ENCODE measurements at places on chromosomes 6 and 20.

DNA sequence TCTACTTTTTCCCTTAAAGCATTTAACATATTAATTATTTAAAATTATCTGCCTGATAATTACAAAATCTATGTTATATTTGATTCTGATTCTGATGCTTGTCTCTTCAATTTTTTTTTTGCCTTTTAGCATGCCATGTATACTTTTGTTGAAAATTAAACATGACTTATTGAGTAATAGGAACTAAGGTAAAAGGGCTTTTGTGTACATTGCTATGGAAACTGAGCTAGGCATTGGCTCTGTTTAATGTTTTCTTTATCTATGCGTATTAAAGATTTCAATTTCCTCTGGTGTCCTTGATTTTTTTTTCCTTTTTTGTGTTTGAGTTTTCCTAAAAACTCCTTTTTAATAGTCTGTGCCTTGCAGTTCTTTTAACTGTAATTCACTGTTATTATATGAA, 805.2 kb downstream of the DHX35 start:
- no peak for DNase-seq

GRCh38 chr6:57303931-57304681, 13.3 kb upstream of the PRIM2 start:
- no peak for DNase-seq

DNA sequence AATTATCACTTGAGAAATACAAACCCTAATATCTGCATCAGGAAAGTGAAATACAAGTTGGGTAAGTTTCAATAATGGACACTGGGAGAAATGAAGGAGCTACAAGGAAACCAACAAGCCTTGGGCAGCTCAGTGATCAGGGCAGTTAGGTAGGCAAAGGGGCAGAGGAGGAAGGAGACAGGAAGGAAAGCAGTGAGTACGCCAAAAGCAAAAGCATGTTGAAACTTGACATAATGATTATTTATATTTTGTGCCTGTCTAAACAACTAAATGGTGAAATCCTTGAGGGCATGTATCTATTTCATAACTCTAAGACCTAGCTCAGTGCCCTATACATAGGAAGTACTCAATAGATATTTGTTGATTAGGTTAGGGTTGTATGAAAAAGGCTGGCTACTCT, 23.3 kb downstream of the PXT1 start:
- DNase-seq = no peak

GRCh38 chr6:127222418-127222817, 44.2 kb upstream of the RNF146 start:
- DNase-seq = no peak

DNA sequence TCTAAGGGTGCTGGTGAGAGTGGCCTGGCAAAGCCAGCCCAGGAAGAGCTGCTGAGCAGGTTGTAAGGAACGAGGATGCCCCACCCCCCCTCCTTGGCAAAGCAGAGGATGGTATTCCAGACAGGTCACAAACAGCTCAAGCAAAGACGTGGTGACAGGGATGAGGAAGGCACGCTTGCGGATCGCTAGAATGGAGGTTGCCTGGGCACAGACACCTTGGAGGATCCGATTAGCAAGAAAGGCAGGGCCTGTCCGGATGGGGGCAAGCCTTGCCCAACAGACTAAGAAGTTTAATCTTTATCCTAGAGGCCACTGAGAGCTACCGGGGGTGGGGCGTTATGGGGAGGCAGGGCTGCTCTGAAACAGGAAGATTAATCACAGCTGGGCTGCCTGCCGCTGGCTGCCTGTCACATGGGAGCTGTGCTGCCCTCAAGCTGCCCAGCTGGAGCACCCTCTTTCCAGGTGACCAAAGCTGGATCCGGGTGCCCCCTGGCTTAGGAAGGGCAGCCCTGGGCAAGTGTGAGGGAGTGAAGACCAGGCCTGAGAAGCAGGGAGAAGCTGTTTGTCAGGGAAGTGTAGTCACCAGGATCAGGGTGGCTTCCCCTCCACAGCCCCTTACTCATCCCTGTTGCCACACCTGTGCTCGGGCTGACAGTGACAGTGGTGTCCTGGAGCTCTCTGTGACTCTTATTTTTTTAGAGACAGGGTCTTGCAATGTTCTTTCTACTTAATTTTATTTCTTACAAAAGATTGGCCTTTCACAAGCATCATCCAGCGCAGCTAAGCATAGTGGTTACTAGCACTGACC, 9.1 kb upstream of the MAPK13 start:
- DNase-seq = no peak

DNA sequence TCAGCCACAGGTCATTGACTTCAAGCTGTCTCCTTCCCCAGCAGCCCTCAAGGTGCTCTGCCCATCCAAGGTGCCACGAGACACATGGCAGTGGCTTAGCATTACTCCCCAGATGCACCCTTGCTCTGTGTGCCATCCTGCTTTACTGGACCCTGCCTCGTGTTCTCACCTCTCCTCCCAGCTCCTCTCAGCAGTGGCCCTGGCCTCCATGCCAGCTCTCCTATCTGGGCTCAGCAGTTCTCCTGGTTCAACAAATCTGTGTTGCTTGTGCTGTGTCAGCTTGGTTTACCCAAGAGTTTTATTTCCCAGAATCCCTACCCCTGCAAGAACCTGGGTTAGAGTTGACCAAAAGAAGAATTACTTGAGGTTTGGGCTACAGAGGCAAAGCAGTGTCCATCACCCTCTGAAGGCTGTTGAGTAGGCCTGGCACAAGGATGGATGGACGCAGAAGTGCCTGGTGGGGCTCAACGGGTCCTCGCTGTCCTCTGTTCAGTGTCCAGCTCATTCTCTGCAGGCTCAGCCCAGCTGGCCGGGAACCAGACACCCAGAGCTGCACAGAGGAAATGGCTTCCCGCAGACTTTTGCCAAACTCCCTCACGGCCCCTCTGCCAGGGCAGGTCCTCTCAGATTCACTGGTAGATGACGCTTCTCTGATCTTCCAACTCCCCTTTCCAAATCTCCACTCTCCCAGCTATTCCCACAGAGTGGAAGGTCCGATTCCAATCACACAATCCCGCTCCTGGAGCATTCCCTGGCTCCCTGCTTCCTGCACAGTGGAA, 82.6 kb downstream of the FOXA2 start:
- no peak for DNase-seq

GRCh38 chr6:96934087-96934486, 9.6 kb downstream of the KLHL32 start:
- DNase-seq = no peak

DNA sequence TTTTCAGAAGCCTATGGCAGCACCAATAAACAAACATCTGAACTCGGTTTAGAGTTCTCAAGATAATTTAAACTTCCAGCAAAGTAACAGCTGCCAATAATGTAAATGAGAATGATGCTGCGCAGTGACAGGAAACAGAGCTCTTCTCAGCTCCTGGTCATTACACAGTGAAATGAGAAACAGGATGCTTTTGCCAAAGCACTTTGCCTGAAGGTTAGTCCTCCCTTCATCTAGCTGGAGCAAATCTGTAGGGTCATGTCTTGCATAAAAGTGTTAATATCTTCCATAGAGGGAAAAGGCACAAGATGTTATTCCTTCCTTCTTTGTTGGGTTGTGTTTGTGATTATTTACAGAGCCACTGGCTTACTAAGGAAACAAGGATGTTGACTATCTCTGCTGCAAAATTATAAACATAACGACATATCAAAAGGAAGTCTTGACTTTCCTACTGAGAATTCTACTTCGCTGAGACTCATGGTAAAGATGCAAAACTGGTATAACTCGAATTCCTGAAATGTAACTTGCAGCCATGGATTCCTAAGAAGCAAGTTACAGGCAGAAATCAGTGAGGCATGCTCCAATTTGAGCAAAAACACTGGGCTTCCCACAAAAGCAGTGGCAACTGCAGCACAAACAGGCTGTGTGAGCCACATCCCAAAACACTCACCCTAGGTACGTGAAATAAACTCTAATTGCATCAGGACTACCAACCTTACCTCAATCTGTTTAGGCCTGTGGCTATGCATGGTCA, 102.5 kb upstream of the BEND6 start:
- no peak for DNase-seq

GRCh38 chr6:33013608-33014007, 4.2 kb upstream of the HLA-DOA start:
- no peak for DNase-seq

GRCh38 chr6:89242574-89243330, 25.6 kb upstream of the GABRR1 start:
- peak; percentile 8 for DNase-seq

GRCh38 chr6:16103722-16104121, 25.2 kb upstream of the MYLIP start:
- no peak for DNase-seq

GRCh38 chr20:905396-905961, 10.7 kb downstream of the ANGPT4 start:
- DNase-seq = no peak

GRCh38 chr6:45415788-45416518, 38.2 kb upstream of the SUPT3H start:
- no peak for DNase-seq

DNA sequence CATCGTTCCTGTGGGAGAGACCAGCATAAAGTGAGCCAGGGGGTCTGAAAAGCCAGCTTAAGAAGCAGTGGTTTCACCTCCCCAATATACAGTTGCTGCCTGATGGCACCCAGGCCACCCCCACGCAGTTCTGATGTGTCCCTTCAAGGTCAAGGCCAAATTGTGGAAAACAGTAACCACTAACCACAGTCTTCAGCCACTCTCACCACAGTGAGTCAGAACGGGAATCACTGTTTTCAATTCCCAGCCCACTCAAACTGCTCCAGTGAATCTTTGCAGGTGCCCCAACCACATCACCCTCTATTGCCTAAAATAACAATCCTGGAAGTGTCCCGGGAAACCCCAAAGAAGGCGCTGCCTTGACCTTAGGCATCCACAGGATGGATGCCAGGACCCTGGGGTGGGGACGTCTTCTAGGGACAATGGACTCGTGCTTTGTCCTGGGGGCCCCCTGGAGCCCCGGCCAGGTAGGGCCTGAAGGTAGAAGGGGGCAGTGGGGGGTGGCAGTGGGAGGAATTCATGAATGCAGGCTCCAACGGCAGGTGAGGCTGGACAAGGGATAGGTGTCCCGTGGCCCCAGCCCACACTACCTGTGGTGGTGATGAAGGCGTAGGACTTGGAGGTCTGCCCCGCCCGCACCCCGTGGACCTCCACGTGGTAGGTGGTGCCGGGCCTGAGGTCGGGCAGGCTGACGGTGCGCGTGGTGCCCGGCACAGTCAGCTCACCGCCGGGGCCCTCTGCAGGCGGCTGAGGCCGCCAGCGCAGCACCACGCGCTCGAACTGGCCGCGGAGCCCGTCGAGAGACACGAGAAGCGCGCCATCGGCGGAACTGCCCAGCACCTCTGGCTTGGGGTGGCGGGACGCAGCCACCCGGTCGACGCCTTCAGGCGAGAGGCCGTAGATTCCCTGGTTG, 22.2 kb downstream of the TNXB start:
- no peak for DNase-seq

- DNase-seq = no peak
Measured at GRCh38 chr6:91697010-91697695, 1110.3 kb upstream of the MAP3K7 start.

DNA sequence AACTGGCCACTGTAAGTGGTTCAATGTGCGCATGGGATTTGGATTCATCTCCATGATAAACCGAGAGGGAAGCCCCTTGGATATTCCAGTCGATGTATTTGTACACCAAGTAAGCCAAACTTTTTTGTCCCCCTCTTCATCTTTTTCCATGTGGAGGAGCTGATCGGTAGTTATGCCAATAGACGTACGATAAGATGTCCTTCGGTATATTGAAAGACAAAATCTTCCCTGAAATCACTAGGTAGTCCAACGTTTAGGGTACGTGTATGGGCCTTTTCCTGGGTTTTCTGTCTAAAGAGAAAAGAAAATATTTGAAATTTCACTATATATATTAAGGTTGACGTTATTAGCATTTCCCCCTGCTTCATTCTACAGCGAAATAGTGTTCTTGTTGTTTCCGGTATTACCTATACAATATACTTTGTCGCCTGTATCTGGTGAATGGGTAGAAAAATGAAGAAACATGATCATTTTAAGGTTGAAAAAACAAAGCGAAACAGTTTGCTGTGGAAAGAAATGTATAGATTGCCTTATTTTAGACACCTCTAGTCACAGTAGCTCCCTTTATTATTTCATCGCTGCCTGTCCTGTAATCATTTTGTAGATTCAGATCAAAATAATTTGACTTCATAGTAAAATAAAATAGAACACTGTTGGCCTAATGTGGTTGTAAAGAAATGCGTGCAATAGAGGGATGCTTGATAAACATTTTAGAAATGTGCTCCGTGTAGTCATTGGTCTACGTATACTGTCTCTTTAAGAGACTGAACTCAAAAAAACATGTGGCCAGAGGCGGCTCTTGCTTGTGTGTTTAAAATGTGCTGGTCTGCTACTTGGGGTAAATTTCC, 1.5 kb downstream of the LIN28B start:
- no peak for DNase-seq
